ENCODE measurements at places on chromosomes 7 and 10.

DNA sequence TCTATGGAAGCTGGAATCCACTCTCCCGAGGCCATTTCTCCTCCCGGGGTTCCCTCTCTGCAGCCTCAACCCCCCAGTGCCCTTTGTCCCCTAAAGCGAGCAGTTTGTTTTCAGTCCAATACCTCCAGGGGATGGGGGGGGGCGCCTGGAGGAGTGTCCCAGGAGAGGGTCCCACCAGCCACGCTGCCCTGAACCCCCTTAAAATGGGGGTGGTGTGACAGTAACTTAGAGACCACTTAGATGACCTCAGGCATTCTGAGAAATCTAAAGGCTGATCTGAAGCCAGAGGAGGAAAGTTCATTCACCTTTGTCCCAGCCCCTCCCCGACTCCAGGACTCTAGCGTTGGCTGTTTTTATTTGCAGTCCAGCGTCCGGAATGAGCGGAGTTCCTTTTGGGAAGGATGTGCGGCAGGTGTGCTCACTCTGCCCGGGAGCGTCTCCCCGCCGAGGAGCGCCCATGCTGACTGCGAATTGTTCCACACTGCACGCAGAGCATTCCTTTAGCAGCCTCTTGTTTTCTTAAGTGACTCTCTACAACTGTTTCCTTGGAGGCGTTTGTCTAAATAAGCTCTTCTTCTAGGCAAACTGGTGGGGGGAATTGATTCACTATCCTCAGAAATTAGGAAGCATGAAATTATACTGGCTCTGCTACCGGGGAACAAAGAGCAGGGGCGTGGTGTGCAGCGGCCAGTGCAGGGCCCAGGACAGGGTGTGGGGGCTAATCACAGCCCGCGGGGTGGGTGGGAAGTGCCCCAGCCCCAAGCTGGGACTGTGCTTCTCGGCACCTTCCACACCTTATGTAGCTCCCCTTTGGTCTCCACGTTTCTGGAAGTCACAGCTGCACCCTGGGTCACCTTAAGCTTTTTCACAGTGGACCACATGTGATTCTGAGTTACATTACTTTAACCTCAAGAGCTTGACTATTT lies 46.3 kb downstream of the SYPL1 start:
- DNase-seq: no peak

GRCh38 chr7:47577321-47577919 lies 4.5 kb downstream of the TNS3 start:
- no peak for DNase-seq

DNA sequence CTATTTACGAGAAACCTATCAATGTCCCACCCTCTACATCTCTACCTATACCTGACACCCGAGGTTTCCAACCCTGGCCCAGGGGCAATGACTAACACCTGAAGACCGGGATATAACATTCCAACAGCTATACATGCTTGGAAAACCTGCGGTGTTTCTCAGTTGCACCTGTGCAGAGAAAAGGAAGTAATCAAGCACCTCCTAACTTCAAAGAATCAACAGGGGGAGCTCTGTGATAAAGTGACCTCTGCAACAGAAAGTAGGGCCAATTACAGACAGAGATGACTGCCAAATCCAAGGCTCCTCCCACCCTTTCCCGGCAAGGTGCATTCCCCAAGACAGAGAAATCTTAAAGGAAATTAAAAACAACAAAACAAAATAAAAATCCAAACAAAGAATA lies 41.3 kb downstream of the CCDC6 start:
- no peak for DNase-seq

DNA sequence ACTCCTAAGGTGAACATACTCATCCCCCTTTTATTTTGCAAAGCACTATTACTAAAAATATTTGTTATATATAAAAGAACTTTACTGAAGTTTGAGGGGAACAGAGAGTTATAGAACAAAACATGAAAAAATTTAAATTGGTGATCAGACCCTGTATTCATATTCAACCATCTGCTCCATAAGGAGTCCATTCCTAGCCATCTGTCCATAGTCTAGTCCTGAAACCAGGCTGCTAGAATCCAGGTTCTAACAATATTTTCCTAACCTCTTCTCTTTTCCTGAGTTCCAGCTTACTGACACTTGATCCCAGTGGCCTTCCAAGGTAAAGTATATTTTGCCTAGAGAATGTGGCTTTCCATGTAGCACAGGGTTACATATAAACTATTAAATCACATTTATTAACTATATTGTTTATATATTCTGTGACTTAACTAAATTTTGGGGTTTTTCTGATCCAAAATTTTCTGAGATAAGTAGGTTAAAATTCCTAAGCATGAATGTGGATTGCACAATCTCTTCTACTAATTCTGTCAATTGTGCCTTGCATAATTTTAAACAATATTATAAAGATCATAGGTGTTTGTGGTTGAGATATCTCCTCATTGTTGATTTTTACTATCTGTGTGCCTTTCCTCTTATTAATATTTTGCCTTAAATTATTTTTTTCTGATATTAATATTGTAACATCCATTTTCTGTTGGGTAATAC lies 137.6 kb upstream of the MAGI2 start:
- no peak for DNase-seq

DNA sequence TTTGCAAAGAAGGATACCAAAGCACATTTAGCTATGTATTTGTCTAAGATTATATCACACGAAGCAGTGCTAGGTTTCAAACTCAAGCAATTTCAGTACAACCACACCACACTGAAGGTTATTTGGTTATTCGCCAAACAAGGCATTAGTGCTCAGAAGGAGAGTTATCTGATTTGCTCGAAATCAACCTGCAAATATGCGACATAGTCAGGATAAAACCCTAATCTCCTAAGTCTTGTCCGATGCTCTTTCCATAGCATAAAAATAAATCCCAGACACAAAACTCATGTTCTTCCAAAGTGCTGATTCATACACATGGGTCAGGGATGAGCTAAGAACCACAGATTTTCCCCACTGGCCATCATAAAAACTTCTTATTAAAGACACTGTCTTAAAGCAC lies 1288.0 kb upstream of the SORCS1 start:
- no peak for DNase-seq

- no peak for DNase-seq
Observed at GRCh38 chr7:17038160-17038782, 156.5 kb upstream of the AGR3 start.

DNA sequence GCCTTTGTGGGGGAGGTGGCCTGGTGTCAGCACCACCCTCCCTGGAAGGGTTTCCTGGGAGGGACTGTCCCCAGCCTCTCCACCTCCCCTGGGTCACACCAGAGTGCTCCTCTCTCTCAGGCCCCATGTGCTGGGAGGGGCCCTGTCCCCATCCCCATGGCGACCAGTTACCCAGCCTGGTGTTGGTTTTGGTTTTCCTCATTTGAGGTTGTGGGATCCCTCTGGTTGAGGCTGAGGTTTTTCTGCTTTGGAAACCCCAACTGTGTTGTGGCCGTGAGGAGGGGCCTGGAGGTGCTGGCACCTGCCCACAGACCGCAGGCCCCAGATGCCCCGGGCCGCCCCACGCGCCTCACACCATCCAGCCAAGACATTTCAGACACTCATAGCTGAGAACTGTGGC lies 106.3 kb downstream of the GRK5 start:
- DNase-seq: no peak

DNA sequence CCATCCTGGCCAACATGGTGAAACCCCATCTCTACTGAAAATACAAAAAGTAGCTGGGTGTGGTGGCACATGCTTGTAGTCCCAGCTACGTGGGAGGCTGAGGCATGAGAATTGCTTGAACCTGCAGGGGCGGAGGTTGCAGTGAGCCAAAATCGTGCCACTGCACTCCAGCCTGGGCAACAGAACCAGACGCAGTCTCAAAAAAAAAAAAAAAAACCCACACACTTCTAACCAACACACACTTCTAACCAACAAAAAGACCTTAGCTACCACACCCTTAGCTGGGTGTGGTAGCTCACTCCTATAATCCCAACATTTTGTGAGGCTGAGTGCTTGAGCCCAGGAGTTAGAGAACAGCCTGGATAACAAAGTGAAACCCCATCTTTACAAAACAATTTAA lies 33.9 kb upstream of the SPOCK2 start:
- DNase-seq: no peak

DNA sequence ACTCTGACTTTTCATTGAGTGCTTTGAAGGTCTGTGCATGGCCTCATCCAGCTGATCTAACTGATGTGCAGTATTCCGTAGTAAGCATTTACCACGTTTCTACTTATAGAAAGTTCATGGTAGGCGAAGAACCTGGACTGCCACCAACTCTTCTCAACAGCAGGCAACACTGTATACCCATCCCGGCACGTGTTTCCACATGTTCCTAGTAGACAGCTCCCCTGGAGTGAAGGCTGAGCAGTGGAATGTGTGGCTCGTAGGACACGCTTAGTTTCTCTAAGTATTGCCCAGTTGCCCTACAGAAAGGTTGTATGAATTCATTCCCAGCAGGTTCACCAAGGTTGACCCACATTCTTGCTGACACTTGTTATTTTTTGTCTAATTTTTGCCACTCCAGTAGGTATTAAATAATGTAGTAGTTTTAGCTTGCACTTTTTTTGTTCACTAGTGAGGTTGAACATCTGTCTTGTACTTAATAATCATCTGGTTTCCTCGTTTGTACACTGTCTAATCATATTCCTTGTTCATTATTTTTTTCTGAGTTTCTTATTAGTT lies 15.2 kb downstream of the PROSER2 start:
- no peak for DNase-seq

DNA sequence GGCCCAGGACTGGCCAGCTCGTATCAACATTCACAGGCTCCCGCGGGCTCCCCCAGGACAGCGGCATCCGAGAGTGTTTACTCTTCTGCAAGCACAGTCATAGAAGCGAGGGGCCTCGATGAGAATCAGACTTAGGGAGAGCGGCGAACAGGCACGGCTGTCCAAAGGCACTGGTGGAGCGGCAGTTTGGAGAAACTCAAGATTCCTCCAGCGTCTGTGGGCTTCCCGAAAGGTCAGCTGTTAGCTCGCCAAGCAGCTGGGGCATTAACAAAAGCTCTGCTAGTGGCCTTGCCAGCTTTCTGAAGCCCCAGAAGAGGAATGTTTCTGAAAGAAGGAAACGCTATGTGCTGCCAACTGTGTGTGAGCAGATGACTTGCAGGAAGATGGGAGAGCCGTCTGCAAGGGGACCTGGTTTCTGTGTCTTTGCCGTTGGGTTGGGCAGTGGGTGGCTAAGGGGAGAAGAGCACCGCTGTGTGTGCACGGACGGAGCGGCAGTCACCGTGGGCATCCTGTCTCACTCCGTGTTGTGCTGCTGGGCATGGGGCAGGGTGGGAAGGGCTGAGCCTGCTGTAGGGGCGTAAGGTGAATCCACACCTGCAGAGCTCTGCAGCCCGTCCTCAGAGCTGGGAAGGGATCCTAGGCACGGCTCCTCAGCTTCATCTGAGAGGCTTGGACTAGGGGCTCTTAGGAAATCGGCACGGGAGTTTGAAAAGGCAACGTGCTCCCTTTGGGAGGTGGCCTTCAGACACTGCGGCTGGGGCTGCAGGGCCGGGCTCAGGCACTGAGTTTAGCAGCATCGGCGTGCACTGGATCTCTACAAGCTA lies 42.1 kb downstream of the AMZ1 start:
- no peak for DNase-seq

DNA sequence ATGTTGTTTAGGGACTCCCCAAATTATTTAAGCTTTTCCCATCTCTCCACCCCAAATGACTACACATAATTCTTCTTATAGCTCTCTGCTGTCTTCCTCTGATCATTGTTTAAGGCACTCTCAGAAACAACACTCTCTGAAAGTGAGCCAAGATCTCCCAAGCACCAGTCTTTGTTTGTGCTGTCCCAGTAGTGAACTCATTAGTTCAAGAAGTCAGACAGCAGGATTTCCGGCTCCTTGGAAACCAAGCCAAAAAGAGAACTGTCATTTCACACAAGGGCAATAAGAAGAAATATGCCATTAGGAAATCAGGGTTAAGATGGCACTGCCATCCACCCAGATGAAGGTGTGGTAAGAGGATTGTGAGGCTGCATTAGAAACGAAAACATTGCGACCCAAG lies 83.1 kb downstream of the FZD1 start:
- DNase-seq: no peak

GRCh38 chr7:5603241-5604140 lies 178.0 kb downstream of the RNF216 start:
- no peak for DNase-seq
